ENCODE measurements at places on chromosomes 12 and 14.

GRCh38 chr14:68403191-68404145 lies 389.4 kb downstream of the ZFP36L1 start:
- no peak for DNase-seq

- DNase-seq = no peak
Measured at GRCh38 chr14:68979722-68980451, 785 bp upstream of the ACTN1 start.

DNA sequence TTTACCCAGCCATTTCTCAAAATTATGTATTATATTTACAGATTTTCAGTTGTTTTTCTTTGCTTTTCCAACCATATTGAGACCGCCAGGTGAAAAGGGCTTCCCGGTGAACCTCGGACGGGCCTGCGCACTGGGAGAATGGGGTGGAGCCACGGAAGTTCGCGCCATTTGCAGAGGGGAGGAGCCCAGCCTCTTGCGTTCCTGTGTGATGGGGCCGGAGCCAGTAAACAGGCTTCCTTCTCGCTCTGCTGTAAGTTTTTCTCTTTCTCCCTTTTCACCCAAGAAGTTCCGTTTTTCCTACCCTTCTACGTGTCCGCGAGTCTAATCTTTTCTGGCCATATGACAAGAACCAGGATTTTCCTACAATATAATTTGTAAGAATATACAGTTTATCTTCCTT lies 1108.8 kb upstream of the SEL1L start:
- no peak for DNase-seq

- DNase-seq = no peak
Measured at GRCh38 chr12:51505360-51506105, 80.9 kb downstream of the SLC4A8 start.

DNA sequence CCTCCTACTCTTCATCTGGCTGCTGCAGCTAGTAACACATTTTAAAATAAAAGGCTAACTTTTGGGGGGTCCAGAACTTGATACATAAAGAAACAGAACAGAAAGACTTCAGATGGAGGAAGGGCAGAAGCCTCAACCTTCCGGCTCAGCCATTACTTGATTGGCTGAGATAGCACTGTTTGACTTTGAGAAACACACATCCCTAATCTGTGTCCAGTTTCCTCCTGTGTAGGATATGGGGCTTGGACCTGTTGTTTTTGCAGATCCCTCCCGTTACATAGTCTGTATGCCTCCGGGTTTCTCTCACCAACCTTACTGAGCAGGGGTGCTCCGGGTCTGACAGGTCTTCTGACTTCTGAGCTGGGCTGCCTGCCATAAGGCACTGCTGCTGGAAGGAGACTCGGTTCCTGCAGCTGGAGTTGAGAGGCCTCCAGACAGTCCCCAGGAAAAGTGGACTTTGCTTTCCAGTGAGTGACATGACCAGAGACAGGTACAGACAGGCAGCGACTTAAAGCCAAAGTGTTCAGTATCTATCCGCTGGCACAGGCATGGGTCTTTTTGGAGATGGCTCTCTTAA lies 8.3 kb upstream of the ZNF641 start:
- DNase-seq = no peak

- DNase-seq = no peak
Measured at GRCh38 chr12:99453836-99454538, 193.6 kb upstream of the GARIN6 start.

Measured in activated CD4-positive, alpha-beta T cell treated with anti-CD3 and anti-CD28 coated beads for 24 hours (primary cell).